ENCODE measurements at places on chromosomes 5 and 9.

DNA sequence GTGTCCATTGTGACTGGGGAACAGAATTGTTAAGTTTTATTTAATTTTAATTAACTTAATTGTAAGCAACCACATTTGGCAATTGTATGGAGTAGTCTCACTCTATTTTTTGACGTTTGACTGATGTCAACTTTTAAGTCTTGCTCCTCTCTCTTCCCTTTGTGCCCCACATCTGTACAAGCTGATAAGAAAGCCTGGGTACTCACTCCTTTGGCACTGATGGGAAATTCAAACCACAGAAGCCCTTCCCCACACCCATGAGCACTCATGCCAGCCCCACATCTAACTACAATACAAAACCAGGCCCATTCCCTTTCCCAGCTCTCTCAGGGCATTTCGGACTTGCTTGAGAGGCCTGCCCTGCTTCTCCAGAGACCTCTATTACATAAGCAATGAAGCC, 451.5 kb upstream of the KIF2A start:
- no peak for DNase-seq

GRCh38 chr9:129850821-129851550, 15.7 kb downstream of the USP20 start:
- no peak for DNase-seq

GRCh38 chr5:159913048-159913447, 3.2 kb upstream of the ADRA1B start:
- DNase-seq: no peak

GRCh38 chr9:137226338-137227053, 806 bp upstream of the RNF224 start:
- no peak for DNase-seq

- DNase-seq: no peak
Measured at GRCh38 chr9:4137681-4138099, 162.2 kb downstream of the GLIS3 start.

GRCh38 chr5:11261241-11261640, 500.2 kb upstream of the DAP start:
- no peak for DNase-seq

GRCh38 chr5:69498384-69498783, 5.8 kb downstream of the OCLN start:
- DNase-seq: no peak

GRCh38 chr9:123302348-123303214, 34.2 kb upstream of the STRBP start:
- DNase-seq: peak; percentile 66

DNA sequence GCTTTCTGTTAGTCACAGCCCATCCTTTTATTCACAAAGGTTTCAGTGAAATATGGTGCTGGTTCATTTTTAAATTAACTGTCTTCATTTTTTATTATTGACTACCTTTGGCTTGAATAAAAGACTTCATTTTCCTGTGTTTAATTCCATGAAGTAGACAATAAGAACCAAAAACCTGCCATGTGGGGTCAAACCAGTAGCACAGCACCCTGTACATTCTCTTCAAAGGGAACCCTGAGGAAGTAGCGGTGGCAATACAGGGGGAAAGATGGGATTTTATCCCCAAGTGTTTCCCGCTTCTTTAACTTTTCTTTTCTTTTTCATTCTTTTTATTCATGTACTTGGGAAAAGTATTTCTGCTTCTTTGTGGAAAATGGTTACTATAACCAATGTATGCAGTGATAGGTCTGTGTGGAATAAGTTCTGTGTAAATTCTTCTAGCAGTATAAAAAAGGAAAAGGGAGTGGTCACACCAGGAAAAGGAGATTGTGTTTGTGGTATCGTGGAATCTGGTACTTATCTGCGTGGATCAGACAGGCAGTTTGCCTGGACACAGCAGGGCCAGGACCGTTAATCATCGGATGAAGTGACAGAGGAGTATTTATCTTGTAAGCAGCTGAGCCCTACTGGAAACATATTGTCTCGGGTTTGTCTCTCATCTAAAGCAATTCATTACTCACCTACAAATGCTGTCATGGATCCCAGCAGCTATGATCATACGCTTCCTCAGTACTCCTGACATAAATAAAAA, 94.2 kb downstream of the PPIC start:
- DNase-seq: no peak

- DNase-seq: no peak
Measured at GRCh38 chr5:166795756-166796155, 1495.7 kb upstream of the WWC1 start.

GRCh38 chr5:159345336-159345735, 15.0 kb upstream of the IL12B start:
- DNase-seq: no peak

- no peak for DNase-seq
Measured at GRCh38 chr5:53151713-53152458, 42.3 kb upstream of the MOCS2 start.

DNA sequence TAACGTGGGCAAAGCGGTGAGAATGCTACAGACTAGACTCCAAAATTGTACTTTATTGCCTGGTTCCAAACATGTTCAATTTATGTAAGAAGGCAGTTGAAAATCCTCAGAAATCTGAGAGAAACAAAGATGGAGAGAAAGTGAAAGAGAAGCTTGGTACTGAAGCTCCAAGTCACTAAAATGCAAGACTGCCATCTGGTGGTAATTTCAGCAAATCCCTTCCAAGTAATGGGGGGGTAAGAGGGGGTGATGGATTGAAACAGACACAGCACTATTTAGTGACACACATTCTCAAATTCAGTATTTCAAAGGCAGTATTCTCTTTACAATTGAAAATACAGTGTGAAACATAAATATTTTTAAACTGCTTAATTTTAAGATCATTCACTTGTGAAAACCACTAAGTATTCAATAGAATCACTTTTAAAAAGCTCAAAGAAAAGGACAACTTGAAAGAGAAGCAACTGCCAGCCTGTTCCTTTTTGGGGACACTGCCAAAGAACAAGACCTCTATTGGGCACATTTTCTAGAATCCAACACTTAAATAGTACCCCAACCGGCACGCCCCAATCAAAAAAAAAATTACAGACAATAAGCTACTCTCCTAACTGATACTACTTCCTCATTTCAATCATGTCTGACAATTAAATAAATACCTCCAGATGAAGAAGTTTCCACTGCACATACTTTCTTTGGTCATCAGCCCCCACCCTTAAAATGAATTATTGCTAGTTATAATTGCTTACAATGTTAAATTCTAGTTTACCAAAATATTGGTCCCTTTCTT, 131.5 kb downstream of the AGTPBP1 start:
- DNase-seq: no peak

DNA sequence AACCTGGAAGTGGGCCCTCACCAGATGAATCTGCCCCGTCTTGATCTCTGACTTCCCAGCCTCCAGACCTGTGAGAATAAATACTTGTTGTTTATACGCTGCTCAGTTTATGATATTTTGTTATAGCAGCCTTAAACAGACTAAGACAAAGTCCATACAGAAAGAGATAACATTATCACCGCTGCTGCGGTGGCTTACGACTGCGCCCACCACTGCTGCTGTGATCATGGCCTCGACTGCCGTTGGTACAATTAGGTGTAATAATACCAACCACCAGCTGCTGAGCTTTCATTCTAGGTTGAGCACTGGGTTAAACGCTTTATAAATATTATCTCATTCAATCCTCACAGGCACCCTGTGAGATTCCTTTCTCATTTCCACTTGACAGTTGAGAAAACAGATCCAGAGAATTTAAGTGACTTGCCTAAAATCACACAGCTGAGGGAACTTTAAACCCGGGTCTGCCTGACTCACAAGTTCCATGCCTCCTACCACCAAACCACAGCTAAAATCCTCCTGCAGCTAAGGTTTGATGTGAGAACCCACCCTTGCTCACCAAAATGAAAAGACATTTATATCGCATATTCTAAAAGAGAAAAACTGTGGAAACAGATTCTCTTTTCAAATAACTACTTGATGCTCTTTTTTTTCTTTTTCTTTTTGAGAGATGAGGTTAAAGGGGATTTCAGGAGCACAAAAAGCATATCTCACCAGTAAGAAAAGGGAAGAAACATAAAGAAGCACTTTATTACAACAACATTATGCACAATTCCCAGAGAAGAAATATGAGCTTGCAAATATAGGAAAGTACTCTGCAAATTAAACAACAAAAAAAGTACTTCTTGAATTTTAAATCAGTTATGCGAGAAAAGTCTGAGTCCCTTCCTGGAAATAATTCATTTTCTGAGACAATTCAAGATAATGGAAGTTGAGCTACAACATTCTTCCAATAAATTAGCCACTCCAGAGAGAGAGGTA, 23.9 kb downstream of the GOLM1 start:
- DNase-seq: no peak

DNA sequence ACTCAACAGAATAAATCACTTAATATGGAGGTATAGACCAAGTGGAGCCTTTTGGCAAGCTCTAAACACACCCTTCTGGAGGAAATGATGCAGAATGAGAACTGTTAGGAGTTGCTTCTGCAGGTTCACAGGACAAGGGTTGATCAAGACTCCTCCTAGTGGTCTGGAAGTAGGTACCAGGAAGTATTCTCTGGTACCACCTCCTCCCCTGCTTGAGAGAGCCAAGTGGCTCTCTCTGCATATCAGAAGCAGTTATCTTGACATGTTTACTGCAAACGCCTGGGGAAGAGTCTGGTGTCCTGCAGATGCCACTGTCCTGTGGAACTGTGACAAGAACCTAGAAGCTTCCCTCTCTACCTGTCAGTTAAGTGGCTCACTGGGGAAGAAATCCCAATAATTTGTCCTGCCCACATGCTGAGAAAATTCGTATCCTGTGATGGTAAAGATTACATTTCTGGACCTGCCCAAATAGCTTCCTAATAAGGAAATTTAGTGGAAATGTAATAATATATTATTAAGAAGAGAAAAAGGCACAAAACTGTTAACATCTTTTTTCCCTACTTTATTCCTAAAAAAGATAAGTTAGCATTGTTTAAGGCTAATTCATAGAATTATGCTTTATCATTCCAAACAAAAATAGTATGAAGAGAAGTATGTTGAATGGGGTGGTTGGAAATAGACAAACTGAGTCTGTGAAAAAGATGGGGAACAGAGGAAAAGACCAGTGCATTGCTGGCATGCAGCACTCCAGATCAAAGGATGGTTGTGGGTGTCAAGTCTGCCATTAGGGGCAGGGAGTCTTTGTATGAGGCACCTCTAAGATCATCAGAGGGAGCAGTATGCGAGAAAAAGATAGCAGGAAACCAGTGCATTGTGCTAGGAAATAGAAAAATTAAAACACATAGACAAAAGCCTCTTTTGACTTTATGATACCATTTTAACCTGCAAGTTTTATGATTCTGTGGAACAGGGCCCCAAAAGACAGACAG, 118.8 kb downstream of the CDC42SE2 start:
- DNase-seq: no peak

- no peak for DNase-seq
Measured at GRCh38 chr9:76562511-76562911, 103.5 kb downstream of the GCNT1 start.

All from activated CD8-positive, alpha-beta memory T cell treated with anti-CD3 and anti-CD28 coated beads for 24 hours (primary cell).